ENCODE measurements at places on chromosomes 11 and 22.

DNA sequence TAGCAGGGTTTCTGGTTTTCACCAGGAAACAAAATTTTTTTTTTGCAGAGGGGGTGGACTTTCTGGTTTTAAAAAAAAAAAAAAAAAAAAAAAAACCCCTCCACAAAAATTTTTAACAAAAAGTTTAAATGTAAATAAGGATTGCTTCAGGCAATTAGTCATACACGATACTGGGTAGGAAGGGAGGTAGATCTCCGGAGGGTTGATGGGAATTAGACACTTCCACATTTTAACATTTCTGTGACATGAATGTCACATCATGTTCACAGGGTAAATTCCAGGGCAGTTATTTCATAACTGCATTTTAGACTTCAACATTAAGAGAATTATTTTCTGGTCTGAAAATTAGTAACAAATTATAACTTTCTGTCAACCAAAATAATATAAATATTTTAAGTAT lies 15.9 kb downstream of the NUP98 start:
- no peak for DNase-seq

DNA sequence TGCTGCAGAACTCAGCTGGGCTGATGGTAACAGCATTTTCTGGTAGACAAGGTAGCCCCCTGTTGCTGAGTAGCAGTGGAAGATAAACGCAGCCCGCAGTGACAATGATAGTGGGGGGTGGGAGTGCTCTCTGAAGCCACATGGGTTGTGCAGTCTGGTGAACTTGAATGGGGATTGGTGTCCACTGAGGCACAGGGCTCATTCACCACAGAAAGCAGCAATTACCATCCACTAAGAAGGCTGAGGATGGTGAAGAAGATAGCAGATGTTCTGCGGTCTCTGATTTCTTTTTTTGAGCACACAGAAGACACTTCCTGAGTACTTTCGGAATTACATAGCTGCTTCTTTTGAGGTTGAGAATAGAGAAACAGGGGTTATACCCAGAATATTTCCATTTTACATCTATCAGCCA lies 150.3 kb downstream of the LRRC4C start:
- no peak for DNase-seq

- no peak for DNase-seq
Observed at GRCh38 chr11:65791719-65792213, 4.9 kb downstream of the OVOL1 start.

GRCh38 chr22:39488563-39489083 lies 13.5 kb upstream of the MIEF1 start:
- DNase-seq = no peak

- peak; percentile 68 for DNase-seq
Observed at GRCh38 chr11:15073361-15074205, at the start of gene CALCB. Gene CALCB (plus strand): TSS chr11:15073593. CDS start chr11:15074719, 1,126 bp downstream.

DNA sequence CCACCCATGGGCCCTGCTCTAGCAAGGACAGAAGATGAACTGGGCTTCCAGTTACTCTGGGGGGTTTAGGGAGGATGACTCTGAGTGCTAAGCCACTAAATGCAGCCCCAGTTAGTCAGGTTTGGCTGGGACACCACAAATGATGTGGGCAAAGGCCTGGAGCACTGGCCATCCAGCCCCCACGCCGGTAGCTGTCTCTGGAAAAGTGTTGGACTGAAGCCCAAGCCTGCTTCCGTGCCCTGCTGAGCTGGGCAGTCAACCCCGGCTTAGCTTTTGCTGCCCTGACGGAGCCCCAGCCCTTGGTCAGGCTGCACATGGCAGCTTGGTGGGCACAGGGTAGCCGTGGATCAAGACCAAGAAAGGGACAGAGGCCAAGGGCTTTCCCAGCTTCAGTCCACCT lies 5.7 kb upstream of the GSTP1 start:
- no peak for DNase-seq
